ENCODE measurements at places on chromosomes 6 and 20.

- no peak for DNase-seq
These were observed 96.5 kb downstream of the MMUT start for GRCh38 chr6:49366539-49366938.

DNA sequence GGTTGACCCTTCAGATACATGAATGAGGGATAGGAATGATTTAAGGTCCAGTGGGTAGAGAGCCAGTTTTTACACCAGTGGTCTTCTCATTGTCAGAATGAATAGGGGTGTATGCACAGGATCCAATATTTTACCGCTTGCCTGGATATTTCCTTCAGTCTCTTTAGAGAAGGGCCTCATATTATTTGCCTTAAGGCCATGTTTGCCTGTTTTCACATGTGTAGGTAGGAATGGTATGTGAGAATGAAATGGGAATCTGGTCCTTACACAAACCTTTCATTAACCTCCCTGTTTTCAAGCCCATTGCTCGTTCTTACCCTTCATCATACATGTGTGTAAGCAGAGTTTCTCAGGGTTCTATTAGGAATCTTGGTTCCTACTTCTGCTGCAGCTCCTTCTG lies 62.4 kb downstream of the LIN28B start:
- DNase-seq, result no peak

GRCh38 chr6:158206740-158207421 lies 38.7 kb downstream of the GTF2H5 start:
- no peak for DNase-seq

DNA sequence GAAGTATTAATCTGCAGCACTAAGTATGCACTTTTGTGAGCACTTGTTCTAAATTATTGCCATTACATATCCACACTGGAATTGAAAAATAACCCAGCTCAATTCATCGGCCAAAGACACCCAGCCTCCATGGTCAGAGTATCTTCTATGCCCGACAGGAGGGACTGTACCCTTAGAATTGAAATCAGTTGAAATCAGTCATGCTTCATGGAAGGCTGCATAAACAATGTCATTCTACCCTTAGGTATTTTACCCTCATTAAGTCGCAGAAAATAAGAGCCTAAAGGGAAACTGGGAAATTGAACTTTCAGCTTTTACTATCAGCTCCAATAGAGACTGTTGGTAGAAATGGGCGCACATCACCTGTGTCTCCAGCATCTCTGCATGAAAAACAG lies 2.9 kb upstream of the RAMACL start:
- no peak for DNase-seq

GRCh38 chr6:154476494-154476893 lies 34.0 kb downstream of the CNKSR3 start:
- DNase-seq, result no peak

- DNase-seq, result no peak
These were observed 90.2 kb downstream of the GMDS start for GRCh38 chr6:2155206-2155605.

DNA sequence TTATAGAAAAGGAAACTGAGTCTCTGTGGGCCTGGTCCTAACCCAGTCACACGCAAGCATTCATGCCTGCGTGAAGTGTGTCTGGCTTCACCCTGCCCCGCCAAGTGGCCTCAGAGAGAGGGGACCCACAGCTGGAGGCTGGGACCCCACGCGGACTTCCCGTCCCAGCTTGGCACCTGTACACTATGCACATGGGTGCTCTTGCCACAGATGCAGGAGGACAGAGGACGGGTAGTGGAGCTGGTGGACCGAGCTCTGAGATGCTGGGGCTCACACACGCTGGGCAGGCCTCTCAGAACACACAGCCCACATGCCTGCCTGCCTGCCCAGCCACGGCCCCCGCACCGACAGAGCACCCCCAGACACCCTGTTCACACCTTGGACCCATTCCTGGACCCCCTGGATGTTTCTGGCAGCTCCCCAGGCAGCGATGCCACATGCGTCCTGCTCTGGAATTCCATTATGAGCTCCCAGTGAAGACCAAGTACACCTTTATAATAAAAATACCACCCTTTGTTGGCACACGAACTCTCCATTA lies 24.9 kb upstream of the SMOC2 start:
- no peak for DNase-seq

DNA sequence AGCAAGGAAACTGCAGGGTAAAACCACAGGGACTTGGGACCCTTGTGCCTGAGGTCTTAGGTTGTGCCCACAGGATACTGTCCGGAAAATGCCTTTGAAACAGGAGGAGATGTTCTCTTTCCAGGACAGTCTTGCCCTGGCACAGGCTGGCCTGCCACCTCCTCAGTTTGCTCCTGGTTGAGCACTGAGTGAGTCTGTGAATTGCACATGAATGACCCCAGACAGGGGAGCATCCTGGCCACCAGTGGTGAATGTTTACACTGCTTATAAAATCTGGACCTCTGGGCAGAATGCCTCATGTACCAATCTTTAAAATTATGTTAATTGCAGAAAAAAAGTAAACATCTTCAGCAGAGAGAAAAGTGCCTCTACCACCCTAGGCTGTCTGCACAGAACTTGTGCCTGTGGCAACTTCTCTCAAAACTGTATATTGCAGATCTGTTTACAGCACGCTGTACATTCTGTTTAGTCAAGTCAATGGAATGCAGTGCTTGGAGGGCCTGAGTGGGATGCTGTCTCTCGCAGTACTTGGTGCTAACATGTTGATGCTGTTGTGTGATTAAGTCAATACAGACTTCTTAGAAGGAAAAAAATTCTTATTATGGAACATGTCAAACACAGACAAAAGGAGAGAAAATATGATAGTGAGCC lies 242.1 kb downstream of the SOD2 start:
- DNase-seq, result no peak

GRCh38 chr6:150764334-150765066 lies 101.0 kb upstream of the MTHFD1L start:
- no peak for DNase-seq

DNA sequence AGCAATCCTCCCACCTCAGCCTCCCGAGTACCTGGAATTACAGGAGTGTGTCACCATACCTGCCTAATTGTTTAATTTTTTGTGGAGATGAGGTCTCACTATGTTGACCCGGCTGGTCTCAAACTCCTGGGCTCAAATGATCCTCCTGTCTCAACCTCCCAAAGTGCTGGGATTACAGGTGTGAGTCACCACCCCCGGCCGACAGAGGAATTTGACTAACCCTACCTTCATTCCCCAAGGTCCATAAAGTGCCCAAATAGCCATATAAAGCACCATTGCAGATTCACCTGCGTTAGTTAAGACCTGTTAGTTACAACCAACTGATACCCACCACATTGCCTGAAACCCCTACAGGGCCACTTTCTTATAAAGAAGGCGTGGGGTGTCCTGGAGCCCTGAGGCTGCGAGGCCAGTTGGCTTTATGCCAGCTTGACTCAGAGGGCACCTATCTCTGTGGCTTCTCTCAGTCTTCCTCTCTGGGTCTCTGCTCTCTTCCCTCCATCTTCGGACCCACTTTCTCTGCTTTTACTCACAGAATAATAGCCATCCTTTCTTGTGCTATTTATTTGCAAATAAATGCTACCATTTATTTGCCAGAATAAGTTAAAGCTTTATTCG lies 65.6 kb downstream of the SLC2A10 start:
- DNase-seq, result no peak

Measured in HEK293T (cell line).